Myocyte (in vitro differentiated cells): ENCODE measurements at places on chromosomes 3 and 15.

- DNase-seq = no peak
Observed at GRCh38 chr3:150762662-150763121, 277 bp downstream of the SIAH2 start.

DNA sequence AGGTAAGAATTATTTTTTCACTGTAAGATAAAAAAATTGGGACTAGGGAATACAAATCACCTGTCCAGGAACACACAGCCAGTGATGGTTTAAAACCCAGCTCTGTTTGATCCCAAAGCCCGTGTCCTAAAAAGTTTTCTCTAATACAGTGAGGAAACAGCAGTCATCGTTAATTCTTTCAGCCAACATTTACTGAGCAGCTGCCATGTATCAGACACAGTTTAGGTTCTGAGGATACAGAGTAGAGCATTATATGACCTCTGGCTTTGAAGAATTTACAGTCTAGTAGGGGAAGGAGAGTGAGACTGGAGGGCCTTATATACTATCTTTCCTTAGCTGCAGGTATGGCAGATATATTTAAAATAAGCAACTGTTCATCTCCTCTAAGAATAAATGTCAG, 82.7 kb downstream of the KCNMB2 start:
- DNase-seq = no peak

GRCh38 chr15:20353966-20354883, 187.4 kb downstream of the GOLGA6L6 start:
- DNase-seq = no peak

DNA sequence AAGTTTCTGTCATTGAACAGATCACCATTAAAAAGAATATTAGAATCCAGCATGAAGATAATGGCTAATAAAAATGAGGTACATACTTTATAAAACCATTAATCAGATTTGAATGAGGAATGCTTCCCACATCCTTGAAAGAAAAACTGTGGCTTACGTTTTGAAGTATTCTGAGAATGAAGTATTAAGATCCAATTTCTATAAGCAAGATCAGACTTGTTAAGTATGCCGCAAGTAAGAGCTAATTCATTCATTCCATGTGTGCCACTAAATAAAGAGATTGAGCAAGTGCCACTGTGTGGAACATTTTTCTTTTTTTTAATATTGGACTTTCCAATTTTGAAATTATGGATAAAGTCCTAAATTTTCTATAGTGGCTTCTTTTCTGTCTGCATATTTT, 30.6 kb downstream of the NMD3 start:
- no peak for DNase-seq

- DNase-seq = peak; percentile 53
Observed at GRCh38 chr15:65980824-65981456, 111.6 kb downstream of the RAB11A start.

- DNase-seq = no peak
Observed at GRCh38 chr3:12395349-12396012, 88.8 kb upstream of the TSEN2 start.

- DNase-seq = peak; percentile 82
Observed at GRCh38 chr3:64259636-64260035, 34.4 kb upstream of the PRICKLE2 start.

- DNase-seq = peak; percentile 17
Observed at GRCh38 chr3:58520403-58521335, 16.3 kb downstream of the ACOX2 start.

DNA sequence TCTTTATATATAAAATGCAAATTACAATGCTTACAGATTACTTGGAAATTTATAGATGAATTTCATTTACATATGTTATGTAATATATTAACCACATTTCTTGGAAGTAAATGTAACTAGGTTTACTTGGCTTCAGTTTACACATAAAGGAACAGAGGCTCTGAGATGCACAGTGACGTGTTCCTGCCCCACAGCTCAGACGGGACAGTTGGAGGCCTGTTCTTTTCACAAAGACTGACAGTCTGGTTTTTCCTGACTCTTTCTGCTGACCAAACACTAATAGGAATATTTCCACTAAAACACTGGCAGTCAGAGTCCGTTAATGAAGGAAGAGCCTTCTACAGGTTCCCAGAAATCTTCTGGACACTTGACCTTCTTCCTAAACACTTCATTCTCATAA, 336.1 kb downstream of the MFSD1 start:
- DNase-seq = no peak

GRCh38 chr3:168139947-168140346, 44.2 kb upstream of the GOLIM4 start:
- DNase-seq = no peak

GRCh38 chr3:182914341-182914740, 66.0 kb downstream of the DCUN1D1 start:
- DNase-seq = no peak

- no peak for DNase-seq
Observed at GRCh38 chr3:129348734-129349133, 70.1 kb downstream of the HMCES start.

GRCh38 chr3:105866656-105867653, 1.9 kb downstream of the CBLB start:
- DNase-seq = peak; percentile 48

GRCh38 chr3:167350245-167350862, 29.7 kb downstream of the ZBBX start:
- DNase-seq = no peak

DNA sequence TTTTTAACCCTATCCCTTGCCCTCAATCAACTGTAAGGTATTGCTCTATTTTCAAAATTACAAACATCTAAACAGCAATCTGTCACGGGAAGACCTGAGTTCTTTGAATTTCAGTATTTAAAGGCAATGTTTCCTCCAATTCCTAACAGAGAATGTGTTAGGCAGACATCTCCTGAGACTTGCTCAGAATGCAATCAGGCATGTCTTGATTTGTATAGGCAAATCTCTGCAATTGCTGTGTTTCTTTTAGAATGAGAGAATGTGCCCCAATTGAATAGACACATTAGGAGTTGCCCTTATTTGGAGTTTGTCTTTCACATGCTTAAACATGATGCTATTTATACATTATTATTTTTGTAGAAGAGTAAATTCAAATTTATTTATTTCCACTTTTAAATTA, 205.6 kb downstream of the CADM2 start:
- no peak for DNase-seq

- DNase-seq = no peak
Observed at GRCh38 chr3:171363202-171363601, 97.0 kb downstream of the TNIK start.

GRCh38 chr3:12393894-12394293, 90.4 kb upstream of the TSEN2 start:
- peak; percentile 28 for DNase-seq
